Anterior cingulate cortex (tissue), 58 donors: ENCODE measurements at places on chromosomes 6 and 20.

DNA sequence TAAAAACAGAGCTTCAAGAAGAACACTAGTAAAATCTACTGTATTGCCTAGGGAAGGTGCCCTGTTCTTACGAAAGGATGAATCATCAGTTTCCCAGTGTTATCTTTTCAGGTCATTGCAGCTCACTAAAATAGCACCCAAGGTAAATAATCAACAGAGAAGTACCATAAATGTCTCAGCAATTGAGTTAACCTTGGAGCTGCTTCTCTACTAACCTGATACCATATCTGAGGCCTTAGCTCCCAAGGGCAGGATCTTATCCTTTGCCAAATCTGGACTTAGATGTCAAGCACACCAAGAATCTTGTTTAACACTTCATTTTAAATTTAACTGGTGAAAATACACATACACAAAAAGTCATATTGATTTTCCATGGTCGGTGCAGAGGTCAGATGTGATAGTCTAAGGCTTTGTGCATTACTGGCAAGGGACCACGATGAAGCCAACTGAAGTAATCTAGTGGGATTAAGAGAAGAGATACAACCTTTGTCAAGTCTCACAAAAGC is 81.5 kb downstream of the EDN1 start:
- no peak for DNase-seq

- DNase-seq = no peak
Measured at GRCh38 chr6:89941031-89941762, 46.9 kb downstream of the GJA10 start.

GRCh38 chr6:12383448-12383847 is 93.3 kb downstream of the EDN1 start:
- DNase-seq = no peak

DNA sequence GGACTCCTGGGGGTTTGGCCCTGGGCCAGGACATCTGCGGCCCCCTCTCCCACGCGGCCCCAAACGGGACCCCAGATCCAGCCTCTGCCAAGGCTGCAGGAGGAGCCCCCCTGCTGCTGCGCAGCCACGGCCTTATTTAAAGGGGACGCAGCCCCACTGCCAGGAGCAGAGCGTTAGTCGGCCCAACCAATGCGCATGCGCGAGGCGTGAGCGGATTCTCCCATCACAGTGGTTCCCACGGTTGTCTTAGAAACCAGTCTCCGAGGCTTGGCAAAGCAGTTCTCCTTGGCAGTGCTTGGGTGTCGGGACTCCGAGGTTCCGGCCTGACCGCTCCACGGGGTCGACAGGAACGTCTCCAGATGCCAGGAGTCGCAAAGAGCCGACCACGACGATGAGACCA is 288.3 kb upstream of the ZNF337 start:
- peak; percentile 33 for DNase-seq

- no peak for DNase-seq
Measured at GRCh38 chr6:37017606-37018197, 12.2 kb downstream of the FGD2 start.

DNA sequence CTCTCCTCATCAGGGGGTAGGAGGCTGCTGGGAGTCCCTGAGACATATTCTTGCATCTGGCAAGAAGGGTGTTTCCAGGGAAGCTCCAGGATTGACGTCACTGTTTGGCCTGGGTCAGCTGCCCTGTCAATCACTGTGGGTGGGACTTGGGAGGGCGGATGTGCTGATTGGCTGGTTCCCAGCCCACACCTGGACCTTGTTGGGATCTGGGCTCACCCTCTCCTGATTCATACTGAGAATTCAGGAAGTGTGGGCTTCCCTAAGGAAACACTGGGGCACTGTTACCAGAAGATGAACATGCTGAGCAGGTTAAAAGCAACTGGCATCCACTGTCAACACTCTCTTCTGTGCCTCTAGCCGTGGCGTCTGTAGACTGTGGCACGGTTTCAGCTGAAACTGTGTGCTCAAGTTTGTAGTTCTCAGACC is 36.5 kb downstream of the CDH26 start:
- no peak for DNase-seq

GRCh38 chr6:16547587-16547986 is 213.7 kb downstream of the ATXN1 start:
- no peak for DNase-seq

- no peak for DNase-seq
Measured at GRCh38 chr20:16587066-16587465, 13.8 kb upstream of the KIF16B start.

DNA sequence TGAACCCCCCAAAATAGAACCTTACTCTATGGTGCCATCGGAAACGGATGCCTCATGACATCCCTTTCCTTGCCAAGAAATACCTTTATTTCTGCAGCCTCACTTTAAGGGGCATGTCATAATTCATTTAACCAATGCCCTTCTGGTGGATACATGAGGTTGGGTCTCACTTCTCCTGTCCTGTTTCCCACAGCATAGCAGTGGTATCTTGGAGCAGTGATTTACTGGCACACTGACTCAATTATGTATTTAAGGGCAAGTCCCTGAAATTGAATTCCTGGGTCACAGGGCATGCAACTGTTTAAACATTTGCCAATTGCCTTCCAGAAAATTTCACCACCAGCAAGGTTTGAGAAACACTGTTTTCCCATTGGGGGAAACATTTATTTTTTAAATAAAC is 639 bp upstream of the LBP start:
- DNase-seq = no peak

GRCh38 chr6:105207524-105208269 is 27.9 kb upstream of the POPDC3 start:
- DNase-seq = no peak

DNA sequence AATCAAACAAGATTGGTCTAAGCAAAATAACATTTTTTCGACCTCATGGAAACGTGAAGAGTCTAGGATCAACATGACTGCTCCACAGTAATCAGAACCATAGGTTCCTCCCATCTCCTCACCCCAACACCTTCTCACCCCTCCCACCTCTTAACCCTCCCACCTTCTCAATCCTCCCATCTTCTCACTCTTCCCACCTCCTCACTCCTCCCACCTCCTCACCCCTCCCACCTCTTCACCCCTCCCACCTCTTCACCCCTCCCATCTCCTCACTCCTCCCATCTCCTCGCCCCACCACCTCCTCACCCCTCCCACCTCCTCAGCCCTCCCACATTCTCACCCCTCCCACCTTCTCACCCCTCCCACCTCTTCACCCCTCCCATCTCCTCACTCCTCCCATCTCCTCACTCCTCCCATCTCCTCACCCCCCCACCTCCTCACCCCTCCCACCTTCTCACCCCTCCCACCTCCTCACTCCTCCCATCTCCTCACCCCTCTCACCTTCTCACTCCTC is 567.4 kb downstream of the C6orf118 start:
- no peak for DNase-seq

DNA sequence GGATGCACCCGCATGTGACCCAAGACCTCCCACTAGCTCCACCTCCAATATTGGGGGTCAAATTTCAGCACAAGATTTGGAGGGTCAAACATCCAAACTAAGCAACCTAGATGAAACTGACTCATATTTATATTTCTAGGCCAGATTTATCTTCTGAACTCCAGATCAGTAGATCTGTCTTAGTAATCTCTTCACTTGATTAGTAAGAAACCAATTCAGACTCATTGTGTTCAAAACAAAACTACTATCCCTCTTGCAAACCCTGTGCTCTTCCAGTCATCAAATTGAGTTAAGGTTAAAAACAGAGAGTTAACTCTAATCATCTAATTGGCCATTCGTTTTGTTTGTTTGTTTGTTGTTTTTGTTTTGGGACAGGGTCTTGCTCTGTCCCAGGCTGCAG is 43.3 kb downstream of the MKKS start:
- no peak for DNase-seq

DNA sequence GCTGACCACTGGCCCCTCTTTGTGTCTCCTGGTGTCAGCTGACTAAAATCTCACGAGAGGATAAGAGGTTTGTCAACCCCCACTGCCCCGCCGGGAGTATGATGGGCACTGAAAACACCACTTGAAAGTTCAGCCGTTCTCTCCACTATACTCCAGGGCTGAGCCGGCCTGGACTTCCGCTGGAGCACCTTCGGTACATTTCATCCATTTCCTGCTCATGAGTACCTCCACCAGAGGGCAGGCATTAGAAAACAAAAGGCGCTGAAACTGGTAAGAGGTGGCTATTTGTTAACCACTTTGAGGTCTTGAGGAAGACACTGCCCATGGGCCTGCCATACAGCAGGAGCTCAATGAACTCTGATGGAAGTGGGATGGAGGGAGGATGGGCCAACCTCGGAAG is 17.9 kb upstream of the ANKRD60 start:
- DNase-seq = no peak

DNA sequence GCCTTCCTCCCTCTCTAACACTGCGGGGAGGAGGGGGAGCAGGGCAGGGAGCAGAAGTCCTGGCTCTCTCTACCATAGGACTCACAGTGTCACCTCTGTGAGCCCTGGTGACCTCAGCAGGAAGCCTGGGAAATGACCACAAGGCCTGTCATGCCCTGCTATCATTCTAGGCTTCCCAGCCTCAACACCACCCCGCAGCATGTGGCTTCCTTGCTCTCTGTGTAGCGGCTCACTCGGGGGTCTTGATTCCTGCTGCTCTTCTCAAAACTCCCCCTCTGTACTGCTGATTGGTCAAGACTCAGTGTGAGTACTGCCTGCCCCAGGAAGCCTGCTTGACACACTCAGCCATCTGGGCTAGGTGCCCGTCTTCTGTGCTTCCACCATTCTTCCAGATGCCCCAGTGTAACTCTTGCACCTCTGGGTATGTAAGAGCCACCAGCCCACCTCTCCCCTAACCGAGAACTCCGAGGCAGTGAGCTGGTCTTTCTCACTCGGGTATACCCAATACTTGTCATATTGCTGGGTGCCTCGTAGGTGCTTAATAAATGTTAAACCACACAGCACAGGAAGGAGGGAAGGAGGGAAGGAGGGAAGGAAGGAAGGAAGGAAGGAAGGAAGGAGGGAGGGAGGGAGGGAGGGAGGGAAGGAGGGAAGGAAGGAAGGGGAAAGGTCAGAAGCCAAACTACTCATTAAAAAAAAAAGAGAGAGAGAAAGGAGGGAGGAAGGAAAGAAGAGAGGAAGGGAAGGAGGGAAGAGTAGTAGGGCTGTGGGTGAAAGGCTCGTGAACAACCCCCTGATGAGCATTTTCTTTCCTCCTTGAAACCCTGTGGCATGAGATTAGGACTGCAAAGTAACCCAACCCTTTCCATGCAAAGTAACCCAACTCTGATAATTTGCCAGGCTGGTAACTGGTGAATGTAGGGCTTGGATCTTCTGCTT is 5.0 kb downstream of the MDFI start:
- DNase-seq = no peak

GRCh38 chr6:144586986-144587385 is 301.9 kb downstream of the UTRN start:
- DNase-seq = no peak

DNA sequence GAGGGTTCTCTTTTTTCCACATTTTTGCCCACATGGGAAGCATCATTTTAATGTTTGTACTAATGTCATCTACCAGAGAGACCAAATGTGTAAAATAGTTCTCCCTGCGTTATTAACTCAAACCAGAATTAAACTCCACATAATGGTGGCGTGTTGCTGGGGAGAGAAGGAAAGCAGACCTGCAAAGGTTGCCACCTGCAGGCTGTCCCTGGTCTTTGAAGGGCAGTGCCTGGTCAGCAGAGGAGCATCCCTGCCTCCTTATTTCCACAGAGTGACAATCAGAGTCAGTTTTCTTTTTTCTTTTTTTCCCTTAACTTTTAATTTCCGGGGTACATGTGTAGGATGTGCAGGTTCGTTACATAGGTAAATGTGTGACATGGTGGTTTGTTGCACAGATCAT is 214.5 kb downstream of the TBX18 start:
- no peak for DNase-seq

- no peak for DNase-seq
Measured at GRCh38 chr20:5401277-5401875, 84.6 kb upstream of the PROKR2 start.

DNA sequence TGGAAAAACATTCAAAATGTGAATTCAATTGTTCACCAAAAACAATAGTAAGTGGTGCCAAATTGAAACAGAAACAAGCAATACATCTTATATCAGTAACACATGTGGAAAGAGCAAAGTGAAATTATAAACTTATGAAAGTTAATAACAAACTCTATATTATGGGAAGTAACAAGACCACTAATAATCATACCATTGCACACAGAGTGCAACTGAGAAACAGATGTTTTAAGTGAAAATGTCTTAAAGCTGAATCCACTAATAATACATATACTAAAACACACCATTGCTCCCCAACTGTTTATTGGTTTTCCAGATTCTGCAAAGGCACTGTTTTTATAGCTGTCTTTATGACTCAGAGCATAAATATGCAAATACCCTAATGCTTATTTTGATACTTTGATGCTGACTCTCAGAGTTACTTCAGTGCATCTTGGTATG is 292.3 kb downstream of the RFPL4B start:
- no peak for DNase-seq

GRCh38 chr6:168058691-168059551 is 20.1 kb downstream of the FRMD1 start:
- no peak for DNase-seq

DNA sequence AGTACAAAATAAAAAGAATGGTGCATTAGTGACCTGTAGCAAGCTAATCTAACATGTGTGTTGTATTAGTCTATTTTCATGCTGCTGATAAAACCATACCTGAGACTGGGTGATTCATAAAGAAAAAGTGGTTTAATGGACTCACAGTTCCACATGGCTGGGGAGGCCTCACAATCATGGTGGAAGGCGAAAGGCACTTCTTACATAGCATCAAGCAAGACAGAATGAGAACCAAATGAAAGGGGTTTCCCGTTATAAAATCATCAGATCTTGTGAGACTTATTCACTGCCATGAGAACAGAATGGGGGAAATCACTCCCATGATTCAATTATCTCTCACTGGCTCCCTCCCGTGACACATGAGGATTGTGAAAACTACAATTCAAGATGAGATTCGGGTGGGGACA is 45.4 kb upstream of the AIG1 start:
- no peak for DNase-seq

- no peak for DNase-seq
Measured at GRCh38 chr20:61185841-61186601, 66.0 kb upstream of the CDH4 start.

- DNase-seq = no peak
Measured at GRCh38 chr6:125258651-125259353, 43.0 kb downstream of the HDDC2 start.

GRCh38 chr20:1788044-1788443 is 107.2 kb upstream of the SIRPA start:
- DNase-seq = no peak

DNA sequence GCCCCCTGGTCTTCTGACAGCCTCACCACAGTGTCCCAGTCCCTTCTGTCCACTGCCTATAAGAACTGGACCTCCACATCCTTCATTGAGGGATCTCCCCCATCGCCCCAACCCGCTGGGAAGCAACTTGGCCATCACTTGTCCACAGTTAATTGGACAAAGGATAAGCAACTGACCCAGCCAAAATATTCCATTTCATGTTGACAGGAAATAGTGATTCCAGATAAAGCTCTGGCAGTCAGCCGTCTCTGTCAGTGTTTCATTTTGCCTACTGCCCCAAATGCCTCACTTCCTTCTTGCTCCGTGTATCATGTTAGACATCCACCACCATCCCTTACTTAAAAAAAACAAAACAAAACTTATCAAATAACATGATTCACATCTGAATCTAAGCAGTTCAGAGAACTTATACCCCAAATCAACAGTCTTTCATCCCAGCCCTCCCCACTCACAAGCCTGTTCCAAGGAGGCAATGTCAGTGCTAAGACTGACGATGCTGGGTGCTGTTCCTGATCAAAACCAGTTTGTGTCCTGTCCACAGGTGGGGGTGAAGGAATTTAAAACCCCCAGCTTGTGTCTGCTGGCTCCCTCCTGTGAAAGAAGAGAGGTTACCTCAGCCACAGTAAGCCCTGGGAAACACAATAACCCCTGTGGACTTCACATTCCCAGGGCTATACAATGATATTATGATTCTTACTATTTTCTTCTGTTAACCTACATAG is 162.5 kb downstream of the WDR27 start:
- DNase-seq = no peak
